ENCODE measurements at places on chromosomes 4 and X.

- DNase-seq, result no peak
These were observed 123.2 kb downstream of the SPOCK3 start for GRCh38 chr4:167111092-167111491.

DNA sequence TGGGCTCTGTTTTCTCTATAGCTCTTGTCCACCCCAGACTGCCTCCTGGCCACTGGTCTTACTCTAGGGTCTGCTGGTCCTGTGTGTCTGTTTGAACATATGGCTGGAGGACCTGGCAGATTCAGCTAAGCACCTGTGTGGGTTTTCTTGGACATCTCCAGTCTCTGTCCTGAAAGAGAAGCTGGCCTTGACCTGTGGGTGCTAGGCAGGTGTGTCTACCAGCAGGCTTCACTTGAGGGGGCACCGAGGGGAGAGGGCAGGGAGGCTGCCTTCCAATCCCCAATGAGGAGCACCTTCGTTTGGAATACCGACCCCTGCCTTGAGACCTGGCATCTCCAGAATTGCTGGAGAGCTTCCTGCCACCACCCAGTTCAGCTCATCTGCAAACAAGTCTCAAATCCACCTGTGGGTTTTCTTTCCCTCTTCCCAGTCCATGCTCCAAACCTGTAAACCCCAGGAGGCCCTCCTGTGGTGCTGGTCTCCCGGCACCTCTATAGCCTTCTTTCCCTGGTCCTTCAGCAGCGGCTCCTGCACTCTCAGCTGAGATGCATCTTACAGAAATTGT lies 45.2 kb downstream of the HTRA3 start:
- DNase-seq, result no peak

DNA sequence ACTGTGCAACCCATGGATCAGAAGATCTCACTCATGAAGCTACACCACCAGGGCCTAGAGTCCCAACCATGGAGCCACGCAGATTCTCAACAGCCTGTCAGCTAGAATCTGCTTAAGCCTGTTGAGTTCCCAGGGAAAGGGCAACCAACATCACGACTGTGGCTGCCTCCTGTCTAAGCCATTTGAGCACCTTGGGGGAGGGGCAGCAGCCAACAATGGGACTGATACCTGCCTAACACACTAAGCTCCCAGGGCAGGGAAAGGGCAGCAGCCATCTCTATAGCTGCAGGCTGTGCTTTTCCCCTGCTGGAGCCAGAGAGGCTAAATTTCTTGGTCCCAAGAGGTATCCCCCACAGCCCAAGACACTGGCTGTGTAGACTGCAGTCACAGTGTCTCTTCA lies 96.5 kb upstream of the TCEAL2 start:
- no peak for DNase-seq

GRCh38 chr4:143025081-143025704 lies 159.5 kb upstream of the USP38 start:
- no peak for DNase-seq

DNA sequence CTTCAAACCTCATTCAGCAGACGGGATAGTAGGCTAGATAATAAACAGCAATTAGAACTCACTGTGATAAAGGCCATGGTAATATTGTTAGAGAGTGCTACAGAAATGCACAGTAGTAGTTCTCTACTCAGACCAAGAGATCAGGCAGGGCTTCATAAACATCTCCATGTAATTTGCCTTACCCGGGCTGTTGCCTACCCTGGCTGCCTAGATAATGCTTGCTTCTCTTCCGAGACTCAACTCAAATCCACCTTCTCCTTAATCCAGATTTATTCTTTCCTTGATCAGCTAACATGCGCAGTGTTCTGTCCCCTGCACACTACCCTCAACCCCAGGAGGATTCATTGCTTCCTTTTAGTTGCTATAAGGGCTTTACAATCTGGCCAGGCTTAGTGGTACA lies 21.8 kb downstream of the ANK2 start:
- DNase-seq, result no peak

GRCh38 chr4:79182209-79182608 lies 143.7 kb downstream of the NAA11 start:
- DNase-seq, result no peak

DNA sequence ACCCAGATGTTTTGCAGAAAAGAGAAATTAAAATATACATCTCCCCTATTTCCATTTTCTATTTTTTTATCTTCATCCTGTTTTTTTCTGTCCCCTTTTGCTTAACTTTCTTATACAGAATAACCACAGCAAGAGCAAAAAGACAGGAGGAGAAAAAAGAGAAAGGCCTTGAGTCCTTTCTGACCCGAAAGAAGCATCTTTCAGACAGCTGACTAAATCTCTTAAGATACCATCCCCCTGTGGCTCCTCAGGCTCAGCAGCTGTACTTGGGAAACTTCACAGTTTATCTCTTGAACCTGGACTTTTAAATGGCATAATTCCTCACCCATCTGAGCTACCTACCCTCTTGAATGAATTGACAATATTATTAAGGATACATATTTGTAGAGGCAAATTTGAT lies 100.2 kb downstream of the FIP1L1 start:
- no peak for DNase-seq

DNA sequence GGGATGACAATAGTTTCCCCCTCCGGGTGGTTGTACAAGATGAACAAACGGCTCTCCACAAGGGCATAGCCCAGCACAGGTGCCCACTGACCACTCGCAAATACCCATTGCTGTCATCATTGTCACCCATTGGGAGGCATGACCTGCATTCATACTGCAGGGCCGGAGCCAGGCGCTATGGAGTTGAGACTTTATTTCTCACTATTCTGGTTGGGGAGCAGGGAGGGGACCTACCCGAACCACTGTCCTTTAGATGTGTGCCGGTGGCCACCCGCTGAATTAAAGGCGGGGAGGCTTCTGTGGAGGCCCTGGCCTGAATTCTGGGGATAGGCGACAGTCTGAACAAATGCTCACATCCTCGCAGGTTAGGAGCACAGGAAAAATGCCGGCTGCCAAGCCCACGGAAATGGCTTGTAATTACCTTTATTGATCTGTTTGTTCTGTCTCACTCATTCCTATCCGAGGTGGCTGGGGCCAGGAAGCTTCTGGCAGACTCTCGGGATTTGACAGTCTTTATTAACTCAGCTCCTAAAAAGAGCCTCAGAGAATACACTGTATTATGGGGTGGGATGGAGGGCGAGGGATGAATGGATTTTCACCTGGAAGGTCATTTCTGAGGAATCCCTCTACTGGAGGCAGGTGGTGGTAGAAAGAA lies 125.1 kb upstream of the PSAPL1 start:
- no peak for DNase-seq

- no peak for DNase-seq
These were observed 12.8 kb downstream of the CTBP1 start for GRCh38 chr4:1236103-1236641.

GRCh38 chr4:14952352-14952751 lies 49.9 kb upstream of the CPEB2 start:
- no peak for DNase-seq

All from NCI-H2081 (cell line).